ENCODE measurements at places on chromosomes 4 and X.

DNA sequence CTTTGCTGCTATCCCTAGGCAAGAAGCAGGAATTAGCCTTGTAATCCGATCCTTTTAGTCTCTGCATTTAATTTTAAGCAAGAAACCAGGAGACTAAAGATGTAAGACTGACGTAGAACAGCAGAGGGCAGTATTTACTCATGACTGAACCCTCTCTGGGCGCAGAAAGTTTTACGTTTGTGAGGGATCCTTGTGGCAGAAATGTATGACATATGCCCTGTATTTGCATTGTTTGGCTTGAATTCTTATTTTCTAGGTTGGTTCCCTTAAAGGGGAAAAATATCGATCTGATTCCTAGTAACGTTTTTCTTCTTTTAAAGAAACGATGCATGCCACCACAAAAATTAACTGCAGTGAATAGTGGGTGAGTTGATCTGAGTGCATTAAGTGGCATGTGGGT lies 1.3 kb upstream of the FAT4 start:
- no peak for DNase-seq

- DNase-seq: no peak
Observed at GRCh38 chr4:85127653-85128052, 161.2 kb upstream of the WDFY3 start.

- DNase-seq: no peak
Observed at GRCh38 chr4:36304138-36304681, 22.8 kb downstream of the DTHD1 start.

- no peak for DNase-seq
Observed at GRCh38 chr4:112511093-112511802, 4.7 kb downstream of the NEUROG2 start.

All from lower leg skin (tissue), 4 donors.